ENCODE measurements at places on chromosomes 4 and X. TPM values are rescaled to one million over a fixed set of nuclear protein-coding genes. Genes with fewer than 3 reads are reported as not detected.

Gene PCYT1B
- 1.9 TPM for total RNA-seq

Gene RHOXF2
- 0.18 TPM for total RNA-seq

Gene KLHL13
- total RNA-seq, result 11.3 TPM

DNA sequence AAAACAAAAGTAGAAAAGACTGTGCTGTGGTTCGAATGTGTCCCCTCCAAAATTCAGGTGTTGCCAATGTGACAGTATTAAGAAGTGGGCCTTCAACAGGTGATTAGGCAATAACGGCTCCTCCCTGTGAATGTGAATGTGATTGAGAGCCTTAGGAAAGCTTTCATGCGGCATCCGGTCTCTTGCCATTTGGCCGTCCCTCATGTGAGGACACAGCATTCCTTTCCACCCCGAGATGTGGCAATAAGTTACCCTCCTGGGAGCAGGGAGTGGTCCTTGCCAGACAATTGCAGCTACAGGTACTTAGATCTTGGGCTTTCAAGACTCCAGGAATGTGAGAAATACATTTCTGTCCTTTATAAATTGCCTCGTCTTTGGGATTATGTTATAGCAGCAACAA, 129.3 kb downstream of the CPEB2 start:
- no peak overlapping the region for H3K27ac ChIP-seq
- no peaks in the 10 kb centered on the region for H3K36me3 ChIP-seq
- DNase-seq, result no peak
- no peaks in the 10 kb centered on the region for H3K4me1 ChIP-seq
- no peaks in the 10 kb centered on the region for H3K27me3 ChIP-seq

DNA sequence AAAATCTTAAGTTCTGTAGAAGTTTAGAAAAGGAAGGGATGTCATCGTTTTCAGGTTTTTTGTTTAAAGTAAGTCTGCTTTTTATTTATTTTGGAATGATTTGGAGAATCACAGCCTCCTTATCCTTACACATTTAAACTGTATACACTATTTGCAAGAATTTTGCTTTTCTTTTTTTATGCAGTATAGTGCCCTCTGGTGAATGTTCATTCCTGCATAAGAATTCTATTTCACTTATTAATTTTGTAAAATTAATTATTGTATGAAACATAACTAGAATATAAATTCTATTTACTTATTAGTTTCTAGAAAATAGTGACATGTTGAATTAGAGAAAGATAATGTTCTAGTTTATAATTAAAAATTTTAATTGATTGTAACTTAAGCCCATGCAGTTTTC, 44.6 kb downstream of the DACH2 start:
- H3K27me3 ChIP-seq, result no peaks in the 10 kb centered on the region
- DNase-seq, result no peak
- no peaks in the 10 kb centered on the region for H3K4me1 ChIP-seq
- H3K4me3 ChIP-seq, result no peak overlapping the region
- H3K36me3 ChIP-seq, result no peaks in the 10 kb centered on the region
- H3K27ac ChIP-seq, result no peak overlapping the region

DNA sequence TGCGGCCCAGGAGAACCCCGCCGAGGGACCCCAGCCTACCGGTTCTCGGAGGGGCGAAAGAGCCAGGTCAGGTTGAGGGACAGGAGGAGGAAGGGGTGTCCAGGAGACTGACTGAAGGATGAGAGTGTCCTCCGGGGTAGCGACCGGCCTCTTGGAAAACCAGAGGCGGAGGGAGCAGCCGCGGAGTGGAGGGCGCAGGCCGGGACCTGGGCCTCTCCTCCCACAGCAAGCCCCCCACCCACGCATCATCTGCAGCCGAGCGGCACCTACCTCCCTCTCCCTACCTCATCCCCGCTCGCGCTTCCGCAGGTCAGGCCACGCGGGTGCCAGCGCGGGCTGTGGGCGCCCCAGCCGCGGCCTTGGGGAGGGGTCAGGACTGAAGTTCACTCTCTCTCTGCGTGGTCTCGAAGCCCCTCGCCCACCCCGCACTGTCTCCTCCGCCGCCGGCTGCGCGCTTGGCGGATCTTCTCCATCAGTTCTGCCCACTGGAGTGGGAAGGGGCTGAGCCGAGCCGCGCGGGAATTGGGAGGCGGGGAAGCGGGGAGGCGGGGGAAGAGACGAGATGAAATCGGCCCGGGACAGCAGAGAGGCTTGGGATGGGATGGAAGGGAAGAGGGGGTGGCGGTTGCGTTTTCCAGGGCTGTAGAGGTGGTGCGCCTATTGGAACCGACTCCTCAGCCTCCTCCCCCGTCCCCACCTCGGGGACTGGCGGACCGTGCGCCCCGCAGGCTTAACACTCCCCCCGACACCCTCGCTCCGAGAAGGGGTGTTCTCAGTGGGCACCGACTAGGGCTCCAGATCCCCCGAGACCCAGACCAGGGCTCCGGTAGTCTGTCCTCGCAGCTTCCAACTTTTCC, 1.8 kb downstream of the NLGN4X start:
- no peak overlapping the region for H3K4me3 ChIP-seq
- H3K4me1 ChIP-seq, result no peaks in the 10 kb centered on the region
- H3K27ac ChIP-seq, result no peak overlapping the region
- H3K36me3 ChIP-seq, result no peaks in the 10 kb centered on the region
- DNase-seq, result no peak
- H3K27me3 ChIP-seq, result peaks cover 38% of the 10 kb centered on the region

GRCh38 chrX:2710041-2710840, 19.1 kb downstream of the CD99 start:
- peaks cover 12% of the 10 kb centered on the region for H3K4me1 ChIP-seq
- H3K27ac ChIP-seq, result peak overlapping the region; percentile 73
- H3K27me3 ChIP-seq, result no peaks in the 10 kb centered on the region
- DNase-seq, result peak; percentile 36
- H3K36me3 ChIP-seq, result no peaks in the 10 kb centered on the region

DNA sequence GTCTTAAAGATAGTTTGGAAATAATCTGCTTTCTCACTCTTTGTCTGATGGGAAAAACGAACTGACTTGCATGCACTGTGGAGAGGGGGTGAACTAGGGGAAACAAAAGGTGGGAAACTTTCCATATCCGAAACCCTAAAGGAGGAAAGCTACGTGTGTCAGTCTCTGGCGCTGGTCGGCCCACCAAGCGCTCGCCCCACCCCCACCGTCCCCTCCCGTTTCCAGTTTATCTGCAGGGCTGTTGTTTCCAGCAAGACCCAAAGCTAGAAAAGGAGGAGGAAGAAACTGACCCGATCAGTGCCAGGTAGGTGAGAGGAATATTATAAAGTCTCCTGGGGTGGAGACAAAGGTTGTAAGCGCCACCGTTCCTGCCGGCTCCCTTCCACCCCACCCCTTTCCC, 552 bp downstream of the TCEAL9 start:
- peak overlapping the region; percentile 82 for H3K4me3 ChIP-seq
- peak overlapping the region; percentile 96 for H3K27ac ChIP-seq
- no peaks in the 10 kb centered on the region for H3K36me3 ChIP-seq
- H3K4me1 ChIP-seq, result peaks cover 4% of the 10 kb centered on the region

GRCh38 chr4:69831646-69832325, 28.2 kb downstream of the SULT1E1 start:
- no peaks in the 10 kb centered on the region for H3K27me3 ChIP-seq
- no peak for DNase-seq
- no peaks in the 10 kb centered on the region for H3K36me3 ChIP-seq
- H3K27ac ChIP-seq, result no peak overlapping the region

GRCh38 chr4:153713866-153714646, 30.0 kb downstream of the TLR2 start:
- no peak overlapping the region for H3K4me3 ChIP-seq
- H3K4me1 ChIP-seq, result no peaks in the 10 kb centered on the region
- H3K27ac ChIP-seq, result no peak overlapping the region
- H3K27me3 ChIP-seq, result no peaks in the 10 kb centered on the region
- H3K36me3 ChIP-seq, result no peaks in the 10 kb centered on the region

GRCh38 chrX:106150701-106151100, 17.4 kb upstream of the PWWP3B start:
- H3K4me3 ChIP-seq, result no peak overlapping the region
- H3K27me3 ChIP-seq, result peaks cover 17% of the 10 kb centered on the region
- no peak for DNase-seq
- H3K36me3 ChIP-seq, result no peaks in the 10 kb centered on the region
- H3K4me1 ChIP-seq, result no peaks in the 10 kb centered on the region

DNA sequence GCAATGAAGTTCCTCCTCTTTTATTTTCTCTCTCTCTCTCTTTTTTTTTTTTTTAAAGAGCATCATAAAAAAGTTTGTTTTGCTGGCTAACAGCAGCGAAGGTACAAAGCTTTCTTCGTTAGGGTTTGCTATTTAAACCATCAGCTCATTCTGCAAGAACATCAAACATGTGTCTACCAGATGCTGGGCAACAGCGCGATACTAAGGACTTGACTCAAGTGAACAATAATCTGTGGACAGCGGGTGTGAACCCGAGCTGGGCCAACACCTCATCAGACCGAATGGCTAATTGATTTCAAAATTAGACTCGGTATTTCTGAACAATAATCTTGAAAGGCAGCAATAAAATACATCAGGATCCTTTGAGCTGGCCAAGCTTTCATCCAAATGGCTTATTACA, 246.4 kb downstream of the FBXO8 start:
- no peak overlapping the region for H3K27ac ChIP-seq

DNA sequence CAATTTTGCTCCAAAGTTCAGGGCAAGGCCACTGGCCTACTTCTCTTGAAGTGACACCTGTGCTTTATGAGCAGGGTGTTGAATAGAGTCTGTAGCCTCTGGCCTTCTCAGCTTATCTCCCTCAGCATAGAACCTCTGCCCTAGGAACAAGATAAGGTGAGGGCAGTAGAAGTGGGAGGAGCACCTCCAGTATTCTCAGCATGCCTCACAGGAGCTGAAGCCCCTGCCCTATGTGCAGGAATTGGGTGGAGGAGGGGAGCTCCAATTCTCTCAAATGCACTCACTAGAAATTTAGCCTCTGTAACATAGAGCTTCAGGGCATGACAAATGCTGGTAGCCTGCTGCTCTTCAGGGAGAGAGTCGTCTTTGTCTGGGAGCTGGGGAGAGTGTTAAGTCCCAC, 479.3 kb downstream of the IL1RAPL1 start:
- no peaks in the 10 kb centered on the region for H3K4me1 ChIP-seq
- no peak overlapping the region for H3K4me3 ChIP-seq
- H3K36me3 ChIP-seq, result no peaks in the 10 kb centered on the region
- peaks cover 4% of the 10 kb centered on the region for H3K27me3 ChIP-seq
- no peak for DNase-seq

DNA sequence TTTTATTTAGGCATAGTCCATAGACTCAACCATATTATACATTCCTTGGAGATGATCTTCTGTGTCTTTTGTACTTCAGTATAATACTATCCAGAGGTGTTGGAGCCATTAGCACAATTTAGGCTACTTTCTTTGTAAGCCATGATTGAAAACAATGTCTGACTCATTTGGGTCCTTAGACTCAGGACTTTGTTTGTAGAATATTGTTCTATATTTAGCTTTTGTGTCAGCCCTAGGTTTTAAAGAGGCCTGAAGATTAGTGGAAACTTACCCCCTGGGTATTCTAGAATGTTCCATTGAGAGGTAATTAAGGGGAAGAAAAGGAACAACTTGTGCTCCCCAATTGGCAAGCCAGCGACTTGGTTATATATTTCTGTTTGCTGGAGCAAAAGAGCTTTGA, 145.2 kb upstream of the SCML1 start:
- H3K27me3 ChIP-seq, result no peaks in the 10 kb centered on the region
- DNase-seq, result no peak
- no peaks in the 10 kb centered on the region for H3K36me3 ChIP-seq
- no peak overlapping the region for H3K4me3 ChIP-seq
- no peaks in the 10 kb centered on the region for H3K4me1 ChIP-seq
- peak overlapping the region; percentile 66 for H3K27ac ChIP-seq

- no peaks in the 10 kb centered on the region for H3K27me3 ChIP-seq
- no peak overlapping the region for H3K27ac ChIP-seq
- no peaks in the 10 kb centered on the region for H3K36me3 ChIP-seq
- H3K4me3 ChIP-seq, result no peak overlapping the region
Measured at GRCh38 chr4:148101790-148102189, 340.4 kb downstream of the NR3C2 start.

DNA sequence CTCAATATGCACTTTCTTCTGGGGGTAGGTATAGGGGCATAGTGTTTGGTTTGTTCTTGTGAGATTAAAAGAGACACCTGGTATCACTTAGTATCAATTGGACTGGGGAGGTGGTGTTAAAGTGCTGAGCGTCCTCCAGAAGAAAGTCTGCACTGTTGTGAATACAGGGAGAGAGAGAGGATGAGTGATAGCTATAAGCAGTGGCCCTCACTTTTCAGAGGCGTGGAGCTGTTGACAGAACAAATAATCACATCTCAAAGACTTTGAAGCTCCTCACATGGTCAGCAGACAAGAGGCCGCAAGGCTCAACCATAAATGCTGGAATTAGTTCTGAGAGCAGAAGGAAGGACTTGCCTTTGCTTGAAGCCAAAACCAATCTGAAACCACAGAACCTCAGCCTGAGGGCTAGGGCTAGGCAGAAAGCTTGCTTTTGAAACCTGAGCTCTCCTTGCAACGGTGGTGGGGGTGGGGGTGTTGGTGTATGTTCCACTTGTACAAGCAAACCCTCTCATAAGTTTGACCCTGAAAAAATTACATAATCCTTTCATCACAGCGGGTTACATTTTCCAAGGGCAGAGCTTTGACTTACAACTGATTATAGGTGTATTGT, 123.2 kb upstream of the SCML1 start:
- H3K4me3 ChIP-seq, result no peak overlapping the region
- peak; percentile 41 for DNase-seq
- H3K27me3 ChIP-seq, result no peaks in the 10 kb centered on the region

DNA sequence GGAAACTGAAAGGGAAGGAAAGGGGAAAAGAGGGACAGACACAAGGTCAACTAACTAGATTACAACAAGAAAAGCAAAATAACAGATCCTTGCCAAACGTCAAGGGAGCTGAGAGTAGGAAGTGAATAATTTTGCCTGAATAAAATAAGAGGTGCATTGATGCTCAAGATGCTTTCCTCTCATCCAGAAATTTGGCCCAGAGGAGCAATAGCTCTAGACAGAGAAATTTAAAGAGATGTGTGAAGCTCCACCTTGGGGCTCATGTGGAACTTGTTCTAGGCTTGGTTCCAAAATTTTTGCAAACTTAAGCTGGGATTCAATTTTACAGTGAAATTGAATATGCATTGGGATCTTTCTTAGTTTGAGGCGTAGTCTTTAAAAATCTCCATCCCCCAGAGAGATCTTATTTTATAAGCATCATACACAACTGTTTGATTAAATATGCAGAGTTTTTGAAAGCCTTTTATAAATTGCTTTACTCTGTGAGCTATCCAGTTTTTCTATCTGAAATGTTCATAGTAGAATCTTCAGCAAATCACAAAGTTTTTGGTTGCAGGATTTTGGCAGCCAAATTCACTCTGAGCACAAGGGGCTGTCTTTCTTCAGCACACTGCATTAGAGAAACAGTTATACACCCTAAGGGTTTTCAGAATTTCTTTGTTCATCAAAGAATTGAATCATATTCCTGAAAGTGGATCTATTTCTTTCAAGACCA, 1159.5 kb downstream of the ADGRL3 start:
- DNase-seq, result no peak
- no peak overlapping the region for H3K4me3 ChIP-seq
- no peaks in the 10 kb centered on the region for H3K36me3 ChIP-seq
- no peak overlapping the region for H3K27ac ChIP-seq
- no peaks in the 10 kb centered on the region for H3K27me3 ChIP-seq

DNA sequence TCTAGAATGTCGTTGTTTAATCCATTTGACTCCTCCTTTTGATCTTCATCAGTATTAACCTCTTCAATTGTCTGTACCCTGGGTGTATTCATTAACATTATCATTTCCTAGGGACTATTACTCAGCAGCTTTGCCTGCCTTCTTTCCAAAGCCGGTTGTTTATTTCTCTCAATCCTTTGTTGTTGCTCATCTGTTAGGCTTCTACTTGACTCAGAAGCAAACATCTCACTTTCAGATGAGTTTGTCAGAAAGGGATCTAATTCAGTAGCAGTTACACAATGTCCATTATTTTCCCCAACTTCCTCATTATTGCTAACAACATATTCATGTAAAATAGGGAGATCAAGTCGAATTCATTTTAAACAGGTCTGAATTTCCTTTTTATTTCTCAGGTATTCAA, 22.1 kb upstream of the HSD17B10 start:
- no peak overlapping the region for H3K4me3 ChIP-seq
- no peak overlapping the region for H3K27ac ChIP-seq
- H3K36me3 ChIP-seq, result no peaks in the 10 kb centered on the region
- peaks cover 4% of the 10 kb centered on the region for H3K27me3 ChIP-seq
- DNase-seq, result no peak
